SW 1271 (cell line): ENCODE measurements at places on chromosomes 1 and 21.
A peak's percentile ranks its signal among the peaks of the same experiment; 100 is the strongest.

GRCh38 chr1:207205614-207206061 is 101.6 kb downstream of the C4BPA start:
- DNase-seq, result no peak

- no peak for DNase-seq
Observed at GRCh38 chr1:10676963-10677362, 119.5 kb downstream of the CASZ1 start.

DNA sequence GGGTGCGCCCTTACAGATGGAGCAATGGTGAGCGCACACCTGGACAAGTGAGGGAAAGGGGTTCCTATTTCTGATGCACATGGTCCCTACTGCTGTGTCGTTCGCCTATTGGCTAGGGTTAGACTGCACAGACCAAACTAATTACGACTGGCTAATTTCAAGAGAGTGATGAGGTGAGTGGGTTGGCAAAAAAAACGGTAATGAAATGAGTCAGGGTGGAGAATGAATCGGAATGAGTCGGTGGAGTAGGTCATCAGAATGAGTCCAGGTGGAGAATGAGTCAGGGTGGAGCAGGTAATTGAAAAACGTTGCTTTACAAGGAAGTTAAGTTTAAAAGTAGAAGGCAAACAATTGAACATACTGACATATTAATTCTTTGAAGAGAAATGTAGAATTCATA is 79.8 kb downstream of the WDR4 start:
- no peak for DNase-seq

- DNase-seq, result no peak
Observed at GRCh38 chr1:232589111-232589811, 40.7 kb downstream of the SIPA1L2 start.

GRCh38 chr1:64692911-64693310 is 52.0 kb upstream of the RAVER2 start:
- no peak for DNase-seq

- peak; percentile 21 for DNase-seq
Observed at GRCh38 chr1:207336559-207337467, 15.3 kb downstream of the CD55 start.

DNA sequence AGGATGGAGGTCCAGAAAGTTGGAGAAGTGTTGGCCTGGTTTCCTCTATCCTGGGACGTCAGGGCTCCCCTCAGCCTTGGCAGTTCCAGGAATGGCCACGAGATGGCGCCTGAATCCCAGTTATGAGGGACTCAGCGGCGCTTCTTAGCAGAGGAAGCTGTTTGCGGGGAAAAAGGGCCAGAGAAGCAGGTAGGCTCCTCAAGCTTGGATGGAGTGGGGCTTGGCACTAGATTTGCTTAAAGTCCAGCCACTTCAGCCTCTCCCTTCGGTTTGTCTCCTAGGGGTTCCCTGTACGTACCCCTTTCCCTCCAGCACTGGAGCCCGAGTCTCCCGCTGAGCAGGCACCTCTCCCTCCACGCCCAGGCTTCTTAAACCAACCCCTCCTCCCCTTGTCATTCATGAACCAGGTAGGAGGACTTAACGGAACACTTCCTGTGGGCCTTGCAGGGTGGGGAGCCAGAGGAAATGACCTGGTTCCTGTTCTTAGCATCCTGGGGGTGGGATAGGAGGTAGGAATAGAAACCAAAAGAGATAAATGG is 32.0 kb upstream of the TENT5B start:
- no peak for DNase-seq

DNA sequence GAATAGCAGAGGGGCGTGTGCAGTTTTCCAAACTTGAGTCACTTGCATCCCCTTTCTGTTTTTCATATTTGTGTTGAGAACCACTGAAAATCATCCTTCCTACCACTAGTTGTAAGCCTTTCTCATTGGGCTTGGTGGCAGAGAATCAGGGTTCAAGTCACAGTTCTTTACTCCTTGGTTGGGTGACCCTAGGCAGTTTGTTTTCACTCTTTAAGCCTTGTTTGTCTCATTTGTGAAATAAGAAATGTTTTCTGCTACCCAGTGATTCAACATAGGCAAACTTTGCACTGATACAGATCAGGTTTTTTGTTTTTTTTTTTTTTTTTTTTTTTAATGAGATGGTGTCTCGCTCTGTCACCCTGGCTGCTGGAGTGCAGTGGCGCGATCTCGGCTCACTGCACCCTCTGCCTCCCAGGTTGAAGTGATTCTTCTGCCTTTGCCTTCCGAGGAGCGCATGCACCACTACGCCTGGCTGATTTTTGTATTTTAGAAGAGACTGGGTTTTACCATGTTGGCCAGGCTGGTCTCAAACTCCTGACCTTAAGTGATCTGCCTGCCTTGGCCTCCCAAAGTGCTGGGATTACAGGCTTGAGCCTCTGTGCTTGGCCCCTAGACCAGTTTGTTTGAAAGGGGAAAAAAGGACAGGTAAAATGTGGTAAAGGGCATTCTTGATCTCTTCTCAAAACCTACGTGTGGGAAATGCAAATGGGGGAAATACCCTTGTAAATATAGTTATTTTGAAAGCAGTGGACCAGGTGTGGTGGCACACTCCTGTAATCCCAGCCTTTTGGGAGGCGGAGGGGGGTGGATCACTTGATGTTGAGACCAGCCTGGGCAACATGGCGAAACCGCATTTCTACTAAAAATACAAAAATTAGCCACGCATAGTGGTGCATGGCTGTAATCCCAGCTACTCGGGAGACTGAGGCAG is 3.2 kb downstream of the CLIC4 start:
- DNase-seq, result no peak

DNA sequence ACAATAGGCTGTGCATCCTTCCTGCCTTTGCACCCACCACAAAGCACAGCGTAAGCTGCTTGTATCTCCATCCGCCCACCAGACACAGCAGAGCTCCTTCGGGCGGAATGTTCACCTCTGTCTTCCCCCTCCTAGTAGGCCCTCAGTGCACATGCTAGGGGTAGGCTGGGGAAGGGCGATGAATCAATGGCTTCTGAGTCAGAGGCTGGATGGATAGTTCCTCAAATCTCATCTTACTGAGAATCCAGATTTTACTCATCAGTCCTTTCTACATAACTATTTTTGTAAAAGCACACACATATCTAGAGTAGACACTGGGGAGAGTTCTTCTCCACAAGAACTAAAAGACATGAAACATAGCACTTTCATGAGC is 73.8 kb downstream of the BCAR3 start:
- DNase-seq, result no peak

GRCh38 chr1:35505911-35506798 is 51.0 kb downstream of the KIAA0319L start:
- peak; percentile 24 for DNase-seq

GRCh38 chr1:1421147-1421906 is at the start of gene ANKRD65:
ANKRD65 (minus strand) TSS chr1:1421276; CDS start chr1:1421005, 271 bp downstream.
- DNase-seq, result no peak

DNA sequence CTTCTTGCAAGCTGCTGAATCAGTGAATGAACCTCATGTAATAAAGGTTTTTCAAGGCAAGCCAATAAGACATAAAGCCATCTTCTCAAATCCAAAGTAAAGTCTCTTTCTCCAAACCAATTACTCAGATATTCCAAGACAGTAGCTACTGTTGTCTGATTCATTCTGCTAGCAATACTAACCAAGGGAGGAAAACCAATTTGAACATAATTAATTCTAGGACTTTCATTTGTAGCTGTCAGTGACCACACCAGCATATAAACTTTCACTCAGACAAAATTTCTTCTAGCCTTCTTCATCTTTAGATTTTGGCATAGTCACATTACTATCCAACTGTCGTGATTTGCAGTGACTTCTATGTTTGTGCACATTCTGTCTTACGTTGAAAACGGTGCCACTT is 10.5 kb upstream of the INTS3 start:
- no peak for DNase-seq
